ENCODE measurements at places on chromosomes 7 and 10. TPM values are rescaled to one million over a fixed set of nuclear protein-coding genes. Genes with fewer than 3 reads are reported as not detected.
A peak's percentile ranks its signal among the peaks of the same experiment; 100 is the strongest.

The CEP41 gene
- polyA plus RNA-seq, result 8.1 TPM

The ITIH5 gene
- polyA plus RNA-seq, result 23.3 TPM

The OR2A2 gene
- not detected for polyA plus RNA-seq

The MYO3A gene
- polyA plus RNA-seq, result 1.9 TPM

The CNNM1 gene
- 0.49 TPM for polyA plus RNA-seq

The PAPOLB gene
- not detected for polyA plus RNA-seq

The PDE6C gene
- not detected for polyA plus RNA-seq

The GBX1 gene
- polyA plus RNA-seq, result not detected

The CYP3A7 gene
- polyA plus RNA-seq, result 0.69 TPM

- H3K36me3 ChIP-seq, result no peaks in the 10 kb centered on the region
- no peak overlapping the region for H3K27ac ChIP-seq
- no peak overlapping the region for H3K4me3 ChIP-seq
- no peak for DNase-seq
- no peaks in the 10 kb centered on the region for H3K4me1 ChIP-seq
- H3K27me3 ChIP-seq, result no peaks in the 10 kb centered on the region
Observed at GRCh38 chr7:44272456-44272855, 52.9 kb downstream of the CAMK2B start.

- DNase-seq, result no peak
- no peak overlapping the region for H3K4me3 ChIP-seq
- H3K36me3 ChIP-seq, result no peaks in the 10 kb centered on the region
Observed at GRCh38 chr10:3737864-3738263, 47.1 kb downstream of the KLF6 start.

DNA sequence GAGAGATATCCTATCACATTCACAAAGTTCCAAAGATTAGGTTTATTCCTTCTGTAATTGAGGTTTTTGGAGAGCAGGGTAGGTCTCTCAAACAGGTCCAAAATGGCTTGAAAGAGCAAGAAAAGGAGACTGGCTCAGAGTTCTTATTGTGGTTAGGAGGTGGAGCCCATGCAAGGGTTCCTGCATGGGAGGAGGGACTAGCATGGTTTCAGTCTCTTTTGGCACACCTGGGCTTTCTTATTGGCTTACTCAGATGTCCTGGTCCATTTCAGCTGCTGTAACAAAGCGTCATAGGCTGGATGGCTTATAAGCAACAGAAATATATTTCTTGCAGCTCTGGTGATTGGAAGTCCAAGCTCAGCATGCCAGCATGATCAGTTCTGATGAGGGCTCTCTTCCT, 493.1 kb downstream of the REEP3 start:
- H3K27ac ChIP-seq, result no peak overlapping the region
- DNase-seq, result no peak
- no peaks in the 10 kb centered on the region for H3K36me3 ChIP-seq
- H3K4me1 ChIP-seq, result no peaks in the 10 kb centered on the region
- H3K4me3 ChIP-seq, result no peak overlapping the region
- H3K27me3 ChIP-seq, result no peaks in the 10 kb centered on the region

DNA sequence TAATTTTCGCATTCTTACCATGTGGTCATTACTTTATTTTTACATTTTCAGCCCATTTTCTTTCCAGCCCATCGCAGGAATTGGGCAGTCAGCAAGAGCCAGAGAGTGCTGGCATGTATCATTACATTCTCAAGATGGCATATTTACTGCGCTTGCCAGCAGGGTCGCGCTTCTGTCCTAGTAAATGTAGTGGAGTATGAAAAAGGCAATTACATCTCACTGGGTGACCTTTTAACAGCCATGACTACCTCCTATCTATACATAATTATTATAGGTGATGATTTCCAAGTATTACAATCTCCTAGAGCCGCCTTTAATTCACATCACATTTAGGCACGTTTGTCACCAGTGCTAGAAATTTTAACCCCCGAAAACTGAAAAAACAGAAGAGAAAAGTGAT, 433.7 kb upstream of the MGMT start:
- H3K27me3 ChIP-seq, result peaks cover 10% of the 10 kb centered on the region
- H3K4me1 ChIP-seq, result no peaks in the 10 kb centered on the region
- no peak overlapping the region for H3K4me3 ChIP-seq
- H3K27ac ChIP-seq, result no peak overlapping the region
- H3K36me3 ChIP-seq, result no peaks in the 10 kb centered on the region

DNA sequence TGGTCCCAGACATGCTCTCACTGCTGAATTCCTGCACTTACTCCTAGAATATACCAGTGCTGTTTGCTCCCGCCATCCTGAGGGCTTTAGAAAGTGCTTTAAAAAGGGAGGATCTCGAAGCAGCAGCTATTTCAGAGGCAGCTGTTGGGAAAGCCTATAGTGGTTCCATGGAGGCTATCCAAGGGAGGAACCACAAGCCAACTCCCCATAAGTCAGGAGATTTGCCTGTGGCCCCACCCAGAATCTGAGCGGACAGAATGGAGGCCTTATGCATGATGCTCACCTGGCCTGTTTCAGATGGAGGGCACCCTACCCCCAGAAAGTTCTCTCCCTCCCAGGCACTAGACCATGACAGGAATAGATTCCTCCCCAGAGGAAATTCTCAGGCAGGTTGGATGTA, 2.3 kb upstream of the KCNIP2 start:
- no peaks in the 10 kb centered on the region for H3K36me3 ChIP-seq
- H3K4me3 ChIP-seq, result no peak overlapping the region
- H3K27me3 ChIP-seq, result no peaks in the 10 kb centered on the region
- no peak overlapping the region for H3K27ac ChIP-seq
- DNase-seq, result no peak

DNA sequence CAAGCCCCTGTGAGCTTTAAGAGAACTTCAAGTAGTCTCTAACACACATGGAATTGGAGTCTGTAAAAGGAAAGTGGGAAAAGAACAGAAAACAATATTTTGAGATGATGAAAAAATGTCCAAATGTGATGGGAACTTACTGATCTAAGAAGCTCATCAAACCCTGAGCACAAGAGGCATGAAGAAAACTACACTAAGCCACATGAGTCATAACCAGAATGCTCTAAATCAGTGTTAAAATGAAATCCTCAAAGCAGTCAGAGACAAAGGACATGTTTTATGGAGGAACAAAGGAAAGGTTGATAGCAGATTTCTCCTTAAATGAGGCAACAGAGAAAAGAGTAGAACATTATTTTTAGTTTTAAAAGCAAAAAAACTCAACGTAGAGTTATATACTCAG, 37.2 kb downstream of the ZNF33A start:
- no peaks in the 10 kb centered on the region for H3K4me1 ChIP-seq
- DNase-seq, result no peak
- no peak overlapping the region for H3K4me3 ChIP-seq
- H3K27ac ChIP-seq, result no peak overlapping the region
- H3K27me3 ChIP-seq, result no peaks in the 10 kb centered on the region

GRCh38 chr7:146665023-146665422, 548.4 kb downstream of the CNTNAP2 start:
- H3K27me3 ChIP-seq, result no peaks in the 10 kb centered on the region
- no peak for DNase-seq
- H3K36me3 ChIP-seq, result no peaks in the 10 kb centered on the region
- H3K4me1 ChIP-seq, result no peaks in the 10 kb centered on the region
- no peak overlapping the region for H3K27ac ChIP-seq

- DNase-seq, result peak; percentile 59
- H3K36me3 ChIP-seq, result no peaks in the 10 kb centered on the region
- no peak overlapping the region for H3K27ac ChIP-seq
- no peak overlapping the region for H3K4me3 ChIP-seq
- H3K27me3 ChIP-seq, result no peaks in the 10 kb centered on the region
Observed at GRCh38 chr7:25707768-25708620, 444.0 kb upstream of the NFE2L3 start.

DNA sequence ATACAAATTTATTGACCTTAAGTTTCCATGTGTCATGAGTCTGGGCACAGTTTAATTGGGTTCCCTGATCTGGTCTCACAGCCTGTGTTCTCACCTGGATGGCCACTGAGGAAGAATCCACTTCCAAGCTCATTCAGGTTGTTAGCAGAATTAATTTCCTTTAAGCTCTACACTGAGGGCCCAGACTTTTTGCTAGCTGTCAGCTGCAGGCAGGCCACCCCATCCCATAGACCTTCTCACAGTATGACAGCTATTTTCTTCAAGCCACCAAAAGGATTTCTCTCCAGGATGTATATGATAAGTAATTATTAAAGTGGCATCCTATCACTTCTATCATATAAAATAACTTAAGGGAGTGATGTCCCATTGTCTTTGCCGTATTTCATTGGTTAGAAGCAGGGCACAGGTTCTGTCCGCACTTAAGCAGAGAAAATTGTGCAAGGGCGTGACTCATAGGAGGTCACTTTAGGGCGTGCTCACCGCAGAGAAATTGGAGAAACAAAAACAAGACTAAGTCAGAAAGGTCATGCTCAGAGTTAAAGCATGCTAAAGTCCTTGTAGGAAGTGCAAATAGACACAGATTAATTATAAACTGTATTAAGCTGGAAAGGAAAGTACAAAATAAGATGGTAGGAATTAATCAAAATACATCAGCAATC, 109.9 kb downstream of the AHR start:
- no peak overlapping the region for H3K4me3 ChIP-seq
- peak overlapping the region; percentile 62 for H3K27ac ChIP-seq
- H3K36me3 ChIP-seq, result no peaks in the 10 kb centered on the region
- no peak for DNase-seq
- H3K27me3 ChIP-seq, result no peaks in the 10 kb centered on the region
- peaks cover 5% of the 10 kb centered on the region for H3K4me1 ChIP-seq

GRCh38 chr10:2012209-2012608, 274.9 kb upstream of the ADARB2 start:
- no peak overlapping the region for H3K4me3 ChIP-seq
- no peak for DNase-seq
- no peak overlapping the region for H3K27ac ChIP-seq
- H3K27me3 ChIP-seq, result no peaks in the 10 kb centered on the region

DNA sequence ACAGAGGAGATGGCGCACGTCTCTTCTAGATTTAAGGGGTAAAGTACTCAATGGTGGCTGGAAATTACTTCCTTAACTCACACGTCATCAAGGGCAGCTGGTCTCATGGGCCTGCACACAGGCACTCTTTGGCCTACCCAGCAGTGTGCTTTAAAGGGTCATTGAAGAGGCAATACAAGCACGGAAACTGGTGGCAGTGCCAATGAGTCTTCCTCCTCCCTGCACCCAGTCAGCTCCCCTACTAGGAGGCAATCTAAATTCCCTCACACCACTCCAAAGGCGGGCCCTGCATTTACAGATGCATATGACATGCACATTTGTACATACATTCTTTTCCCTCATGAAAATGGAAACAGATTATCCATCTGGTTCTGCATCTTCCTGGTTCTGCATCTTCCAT, 47.4 kb downstream of the PPIF start:
- no peaks in the 10 kb centered on the region for H3K36me3 ChIP-seq
- H3K4me1 ChIP-seq, result no peaks in the 10 kb centered on the region
- DNase-seq, result peak; percentile 11
- H3K4me3 ChIP-seq, result no peak overlapping the region
- H3K27ac ChIP-seq, result no peak overlapping the region
- no peaks in the 10 kb centered on the region for H3K27me3 ChIP-seq

GRCh38 chr7:79452032-79452494, 1.4 kb downstream of the MAGI2 start:
- H3K4me1 ChIP-seq, result peaks cover 8% of the 10 kb centered on the region
- H3K36me3 ChIP-seq, result no peaks in the 10 kb centered on the region
- H3K27ac ChIP-seq, result peak overlapping the region; percentile 91
- H3K27me3 ChIP-seq, result no peaks in the 10 kb centered on the region
- DNase-seq, result peak; percentile 92

- H3K36me3 ChIP-seq, result no peaks in the 10 kb centered on the region
- DNase-seq, result no peak
- no peaks in the 10 kb centered on the region for H3K27me3 ChIP-seq
- no peak overlapping the region for H3K27ac ChIP-seq
- H3K4me1 ChIP-seq, result no peaks in the 10 kb centered on the region
Observed at GRCh38 chr10:32123021-32123420, 66.8 kb upstream of the KIF5B start.

DNA sequence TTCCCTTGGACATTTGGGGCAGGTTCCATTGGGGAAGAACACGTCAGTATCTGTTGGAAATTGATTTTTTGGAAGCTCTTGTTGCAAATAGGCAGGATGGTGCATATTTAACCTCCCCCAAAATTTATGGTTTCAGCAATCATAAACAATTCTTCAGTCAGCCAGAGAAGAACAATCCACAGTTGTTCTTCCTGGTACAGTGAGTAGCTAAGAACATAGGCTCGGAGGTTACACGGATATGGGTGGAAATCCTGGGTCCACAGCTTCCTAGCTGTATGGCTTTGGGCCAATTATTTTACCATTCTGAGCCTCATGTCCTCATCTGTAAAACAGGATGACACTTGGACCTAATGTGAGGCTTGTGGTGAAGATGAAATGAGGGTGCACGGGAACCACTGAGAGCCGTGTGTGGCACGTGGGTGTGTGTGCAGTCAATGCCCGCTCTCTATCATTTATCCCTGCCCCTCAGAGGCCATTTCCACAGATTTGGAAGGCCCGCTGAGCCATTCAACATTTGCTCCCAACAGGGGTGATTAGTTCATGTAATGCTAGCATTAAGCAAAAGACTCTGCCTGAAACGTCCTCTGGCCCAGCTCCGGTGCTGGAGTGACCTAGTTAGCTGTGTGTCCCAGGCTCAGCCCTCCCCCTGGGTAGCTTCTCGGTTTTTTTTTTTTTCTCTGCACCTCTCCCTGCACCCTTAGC, 9.7 kb downstream of the CAMK1D start:
- no peaks in the 10 kb centered on the region for H3K27me3 ChIP-seq
- H3K4me1 ChIP-seq, result no peaks in the 10 kb centered on the region
- DNase-seq, result no peak
- no peak overlapping the region for H3K4me3 ChIP-seq
- H3K27ac ChIP-seq, result no peak overlapping the region

DNA sequence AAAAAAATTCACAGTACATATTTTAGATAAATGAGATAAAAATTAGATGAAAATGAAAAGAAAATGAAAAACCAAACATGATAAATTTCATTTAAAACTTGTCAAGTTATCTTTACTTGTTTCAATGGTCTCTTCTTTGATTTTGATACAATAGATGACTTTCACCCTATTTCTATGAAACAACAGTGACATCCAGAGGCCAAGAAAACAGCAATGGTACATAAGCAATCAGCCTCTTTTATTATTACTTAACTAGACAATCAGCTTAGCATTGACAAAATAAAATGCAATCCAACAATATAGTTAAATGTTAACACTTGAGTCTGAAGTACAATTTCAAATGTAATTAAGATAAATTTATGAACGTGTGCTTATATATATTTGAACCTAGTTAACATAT, 74.8 kb upstream of the GPR37 start:
- H3K27ac ChIP-seq, result no peak overlapping the region
- H3K27me3 ChIP-seq, result no peaks in the 10 kb centered on the region
- H3K36me3 ChIP-seq, result no peaks in the 10 kb centered on the region
- no peak overlapping the region for H3K4me3 ChIP-seq
- H3K4me1 ChIP-seq, result no peaks in the 10 kb centered on the region
- no peak for DNase-seq

GRCh38 chr7:158532093-158532627, 55.5 kb downstream of the PTPRN2 start:
- no peak overlapping the region for H3K27ac ChIP-seq
- H3K4me1 ChIP-seq, result no peaks in the 10 kb centered on the region
- H3K4me3 ChIP-seq, result no peak overlapping the region
- no peaks in the 10 kb centered on the region for H3K36me3 ChIP-seq
- DNase-seq, result no peak

All from kidney (tissue), 22 donors.